NCI-H226 (cell line): ENCODE measurements at places on chromosomes 2 and 18.

DNA sequence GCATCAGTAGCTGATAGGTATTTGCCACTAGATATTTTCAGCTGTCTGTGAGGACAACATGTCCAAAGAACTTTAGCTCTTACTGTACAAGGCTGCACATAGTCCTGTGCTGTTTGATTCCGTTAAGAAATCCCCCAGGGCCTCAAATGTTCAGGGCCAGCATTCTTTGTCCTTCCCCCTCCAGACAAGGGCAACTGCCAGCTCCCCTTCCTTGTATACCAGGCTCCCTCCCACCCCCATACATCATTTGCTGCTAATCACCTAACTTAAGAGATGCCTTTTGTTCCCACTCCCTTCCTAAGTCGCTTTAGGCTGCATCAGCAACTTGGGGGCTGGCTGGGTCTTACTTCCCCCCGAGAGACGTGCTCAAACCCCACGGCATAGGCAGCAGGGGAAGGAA lies 138.7 kb downstream of the CDH20 start:
- DNase-seq: no peak

- DNase-seq: no peak
Observed at GRCh38 chr18:3345885-3346284, 84.0 kb downstream of the MYL12B start.

DNA sequence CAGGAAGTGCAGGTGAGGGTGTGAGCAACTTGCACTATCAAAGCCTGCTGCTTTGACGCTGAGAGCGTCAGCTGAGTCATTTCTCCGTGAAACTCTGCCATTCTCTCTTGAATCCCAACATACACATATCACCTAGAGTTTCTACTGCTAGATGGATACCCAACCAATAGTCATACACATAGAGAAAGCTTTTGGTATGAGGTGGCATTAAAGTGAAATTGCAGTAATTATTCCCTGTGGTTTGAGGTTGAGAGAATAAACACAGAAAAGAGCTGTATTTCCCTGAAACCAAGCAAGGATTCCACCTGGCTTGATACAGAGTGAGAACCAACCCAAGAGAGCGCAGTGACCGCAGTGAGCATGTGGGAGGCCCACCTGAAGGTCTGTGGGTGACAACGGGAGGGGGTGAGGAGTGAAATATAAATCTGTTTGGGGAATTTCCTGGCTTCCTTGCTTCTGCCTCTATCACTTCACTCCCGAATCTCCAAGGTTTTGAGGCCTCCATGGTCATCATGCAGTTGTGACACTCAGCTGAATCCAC lies 28.8 kb upstream of the TMEM18 start:
- DNase-seq: no peak

DNA sequence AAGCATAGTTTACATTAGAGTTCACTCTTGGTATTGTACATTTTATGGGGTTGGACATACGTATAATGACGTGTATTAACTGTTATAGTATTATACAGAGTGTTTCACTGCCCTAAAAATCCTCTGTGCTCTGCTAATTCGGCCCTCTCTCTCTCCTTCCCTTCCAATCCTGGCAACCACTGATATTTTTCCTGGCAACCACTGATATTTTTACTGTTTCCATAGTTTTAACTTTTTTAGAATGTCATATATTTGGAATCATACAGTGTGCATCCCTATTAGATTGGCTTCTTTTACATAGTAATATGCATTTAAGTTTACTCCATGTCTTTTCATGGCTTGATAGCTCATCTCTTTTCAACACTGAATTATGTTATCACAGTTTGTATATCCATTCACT lies 526.7 kb downstream of the RIT2 start:
- DNase-seq: no peak

- DNase-seq: no peak
Observed at GRCh38 chr2:69116438-69116837, 103.5 kb downstream of the ANTXR1 start.

GRCh38 chr2:241204490-241204889 lies 16.0 kb downstream of the ANO7 start:
- DNase-seq: no peak

- DNase-seq: no peak
Observed at GRCh38 chr2:181340891-181341290, 116.3 kb upstream of the ITGA4 start.
